ENCODE measurements at places on chromosomes 13 and 19.

- peaks cover 13% of the 10 kb centered on the region for H3K4me1 ChIP-seq
- no peaks in the 10 kb centered on the region for H3K36me3 ChIP-seq
- peak overlapping the region; percentile 78 for H3K27ac ChIP-seq
- no peaks in the 10 kb centered on the region for H3K27me3 ChIP-seq
Observed at GRCh38 chr19:35644987-35645679, 3.0 kb upstream of the COX6B1 start.

- no peak overlapping the region for H3K27ac ChIP-seq
- H3K4me3 ChIP-seq = no peak overlapping the region
- H3K27me3 ChIP-seq = no peaks in the 10 kb centered on the region
- peaks cover 2% of the 10 kb centered on the region for H3K4me1 ChIP-seq
- DNase-seq = peak; percentile 51
- no peaks in the 10 kb centered on the region for H3K36me3 ChIP-seq
Observed at GRCh38 chr13:32728327-32728726, 142.1 kb downstream of the PDS5B start.

DNA sequence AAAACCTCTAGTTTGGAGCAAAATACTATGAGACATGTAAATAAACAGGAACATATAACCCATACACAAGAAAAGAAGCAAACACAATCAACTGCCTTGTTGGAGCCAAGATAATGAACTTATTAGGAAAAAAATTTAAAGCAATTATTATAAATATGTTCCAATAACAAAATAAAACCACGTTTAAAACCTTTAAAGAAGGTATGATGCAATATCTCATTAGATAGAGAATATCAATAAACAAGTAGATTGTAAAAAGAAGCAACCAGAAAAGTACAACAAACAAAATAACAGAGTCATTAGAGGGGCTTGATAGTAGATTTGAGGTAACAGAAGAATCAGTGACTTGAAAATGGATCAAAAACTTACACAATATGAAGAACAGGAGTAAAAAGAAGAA is 327.0 kb upstream of the PCDH9 start:
- H3K27me3 ChIP-seq = no peaks in the 10 kb centered on the region
- no peaks in the 10 kb centered on the region for H3K36me3 ChIP-seq
- H3K4me3 ChIP-seq = no peak overlapping the region
- no peak overlapping the region for H3K27ac ChIP-seq

- H3K4me1 ChIP-seq = peaks cover 3% of the 10 kb centered on the region
- H3K27ac ChIP-seq = no peak overlapping the region
- DNase-seq = peak; percentile 56
- no peak overlapping the region for H3K4me3 ChIP-seq
- H3K36me3 ChIP-seq = no peaks in the 10 kb centered on the region
Observed at GRCh38 chr13:51683597-51683996, 99.3 kb downstream of the WDFY2 start.

- no peak for DNase-seq
- H3K36me3 ChIP-seq = no peaks in the 10 kb centered on the region
- H3K4me1 ChIP-seq = no peaks in the 10 kb centered on the region
- H3K27me3 ChIP-seq = no peaks in the 10 kb centered on the region
- H3K27ac ChIP-seq = no peak overlapping the region
Observed at GRCh38 chr19:2731181-2731995, 8.4 kb downstream of the SLC39A3 start.

- H3K27ac ChIP-seq = no peak overlapping the region
- H3K36me3 ChIP-seq = no peaks in the 10 kb centered on the region
- H3K4me3 ChIP-seq = no peak overlapping the region
- no peak for DNase-seq
Observed at GRCh38 chr13:19266979-19267378, 85.4 kb upstream of the TUBA3C start.

DNA sequence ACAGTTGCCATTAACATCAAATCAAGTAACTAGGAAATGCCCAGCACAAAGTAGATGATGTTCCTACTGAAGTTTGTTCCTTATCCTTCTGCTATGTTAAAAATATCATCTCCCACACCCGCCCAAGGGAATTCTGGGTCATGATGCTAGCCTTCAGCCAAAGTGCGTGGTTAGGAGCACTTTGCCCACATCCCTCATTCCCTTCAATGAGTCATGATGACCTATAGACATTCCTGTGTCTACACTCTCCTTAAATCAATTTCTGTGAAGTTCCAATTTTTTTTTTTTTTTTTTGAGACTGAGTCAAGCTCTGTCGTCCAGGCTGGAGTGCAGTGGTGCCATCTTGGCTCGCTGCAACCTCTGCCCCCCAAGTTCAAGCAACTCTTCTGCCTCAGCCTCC is 17.0 kb downstream of the RXFP2 start:
- no peak for DNase-seq
- H3K27me3 ChIP-seq = no peaks in the 10 kb centered on the region
- H3K4me3 ChIP-seq = no peak overlapping the region

GRCh38 chr13:30346789-30347167 is 39.4 kb upstream of the KATNAL1 start:
- no peaks in the 10 kb centered on the region for H3K4me1 ChIP-seq
- DNase-seq = no peak
- no peaks in the 10 kb centered on the region for H3K36me3 ChIP-seq
- H3K27ac ChIP-seq = no peak overlapping the region
- H3K4me3 ChIP-seq = no peak overlapping the region

- no peaks in the 10 kb centered on the region for H3K36me3 ChIP-seq
- H3K27ac ChIP-seq = no peak overlapping the region
- H3K4me1 ChIP-seq = no peaks in the 10 kb centered on the region
- H3K27me3 ChIP-seq = no peaks in the 10 kb centered on the region
Observed at GRCh38 chr19:45331411-45331810, 8.7 kb upstream of the CKM start.

DNA sequence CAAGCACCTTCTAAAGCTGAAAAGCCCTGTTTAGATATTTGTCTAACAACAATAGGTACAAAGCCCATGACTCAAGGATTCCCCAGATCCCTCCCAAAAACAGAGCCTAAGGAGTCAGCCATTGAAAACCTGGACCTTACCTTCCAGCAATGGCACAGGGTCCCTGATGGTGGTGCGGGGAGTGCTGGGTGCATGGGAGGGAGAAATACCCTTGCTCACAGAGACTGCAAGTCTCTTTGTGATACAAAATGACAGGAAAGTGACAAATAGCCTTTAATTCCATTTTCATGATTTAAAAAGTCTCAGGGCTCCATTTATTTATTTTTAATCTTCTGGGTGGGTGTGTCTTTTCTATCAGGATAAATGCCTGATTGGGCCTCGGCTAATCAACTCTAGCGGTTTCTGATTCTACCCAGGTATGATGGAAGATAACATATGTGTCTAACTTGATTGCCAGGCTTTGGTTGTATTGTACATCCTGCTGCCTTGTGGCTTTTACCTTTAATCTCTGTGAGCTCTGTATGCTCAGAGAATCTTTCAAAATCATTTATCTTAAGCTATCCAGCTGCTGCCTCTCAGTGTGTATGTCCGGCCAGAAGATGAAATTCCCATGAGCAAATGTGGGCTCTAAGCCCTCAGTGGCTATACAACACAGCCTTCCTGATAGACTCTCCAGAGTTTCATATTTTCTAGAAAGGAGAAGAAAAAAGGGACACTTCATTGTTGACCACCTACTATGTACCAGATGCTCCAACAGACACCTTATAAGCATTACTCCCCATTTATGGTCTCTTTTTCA is 54.6 kb upstream of the FAM124A start:
- peaks cover 30% of the 10 kb centered on the region for H3K4me1 ChIP-seq
- no peak for DNase-seq
- H3K36me3 ChIP-seq = no peaks in the 10 kb centered on the region
- H3K27me3 ChIP-seq = no peaks in the 10 kb centered on the region
- H3K27ac ChIP-seq = peak overlapping the region; percentile 99

DNA sequence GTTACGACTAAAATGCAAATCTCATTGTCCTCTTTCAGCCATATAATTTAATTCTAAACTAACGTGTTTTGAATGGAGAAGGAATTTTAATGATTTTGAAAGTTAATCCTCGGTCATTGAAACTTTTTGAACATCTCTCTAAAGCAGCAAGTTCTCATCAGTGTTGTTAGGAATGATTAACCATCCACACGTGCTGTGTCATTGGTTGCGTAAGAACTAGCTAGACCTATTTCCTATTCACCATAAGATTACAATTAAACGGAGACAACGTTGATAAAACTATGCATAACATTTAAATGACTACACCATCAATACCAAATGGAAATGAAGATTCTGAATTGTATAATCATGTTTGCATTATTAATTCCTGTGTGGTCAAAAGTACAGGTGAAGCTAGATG is 155.6 kb upstream of the IRS2 start:
- no peak for DNase-seq
- no peaks in the 10 kb centered on the region for H3K4me1 ChIP-seq
- no peak overlapping the region for H3K27ac ChIP-seq
- no peaks in the 10 kb centered on the region for H3K36me3 ChIP-seq
- H3K27me3 ChIP-seq = no peaks in the 10 kb centered on the region
- H3K4me3 ChIP-seq = no peak overlapping the region

GRCh38 chr19:14432791-14433553 is at the start of gene PKN1:
Gene PKN1 (plus strand): TSS chr19:14433306. CDS start chr19:14433522, 216 bp downstream.
- peak; percentile 52 for DNase-seq
- H3K36me3 ChIP-seq = no peaks in the 10 kb centered on the region
- no peaks in the 10 kb centered on the region for H3K4me1 ChIP-seq
- peak within 1 kb of the TSS; percentile 43 for H3K4me3 ChIP-seq

- peak overlapping the region; percentile 79 for H3K27ac ChIP-seq
- H3K4me3 ChIP-seq = no peak overlapping the region
- H3K4me1 ChIP-seq = no peaks in the 10 kb centered on the region
Observed at GRCh38 chr13:74026753-74027152, 107.5 kb downstream of the KLF12 start.

- no peaks in the 10 kb centered on the region for H3K27me3 ChIP-seq
- peak; percentile 38 for DNase-seq
- H3K4me3 ChIP-seq = no peak overlapping the region
- H3K36me3 ChIP-seq = no peaks in the 10 kb centered on the region
Observed at GRCh38 chr13:95509521-95510310, 42.8 kb upstream of the CLDN10 start.

GRCh38 chr19:4580961-4581665 is 21.6 kb upstream of the SEMA6B start:
- no peaks in the 10 kb centered on the region for H3K27me3 ChIP-seq
- no peak for DNase-seq
- H3K36me3 ChIP-seq = no peaks in the 10 kb centered on the region
- H3K27ac ChIP-seq = no peak overlapping the region

DNA sequence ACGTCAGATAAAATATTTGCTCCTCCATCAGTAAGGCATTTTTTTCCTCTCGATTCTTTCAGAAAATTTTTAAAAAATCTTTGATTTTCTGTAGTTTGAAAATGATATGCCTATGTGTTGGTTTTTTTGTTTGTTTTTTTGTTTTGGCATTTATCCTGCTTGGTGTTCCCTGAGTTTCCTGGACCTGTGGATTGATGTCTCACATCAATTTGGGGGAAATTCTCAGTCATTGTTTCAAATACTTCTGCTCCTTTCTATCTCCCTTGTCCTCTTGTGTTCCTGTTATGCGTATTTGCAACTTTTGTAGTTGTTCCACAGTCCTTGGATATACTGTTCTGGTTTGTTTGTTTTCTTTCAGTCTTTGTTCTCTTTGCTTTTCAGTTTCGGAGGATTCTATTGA is 18.8 kb upstream of the FLT1 start:
- H3K4me1 ChIP-seq = no peaks in the 10 kb centered on the region
- H3K27me3 ChIP-seq = no peaks in the 10 kb centered on the region
- no peaks in the 10 kb centered on the region for H3K36me3 ChIP-seq
- H3K27ac ChIP-seq = no peak overlapping the region
- H3K4me3 ChIP-seq = no peak overlapping the region

DNA sequence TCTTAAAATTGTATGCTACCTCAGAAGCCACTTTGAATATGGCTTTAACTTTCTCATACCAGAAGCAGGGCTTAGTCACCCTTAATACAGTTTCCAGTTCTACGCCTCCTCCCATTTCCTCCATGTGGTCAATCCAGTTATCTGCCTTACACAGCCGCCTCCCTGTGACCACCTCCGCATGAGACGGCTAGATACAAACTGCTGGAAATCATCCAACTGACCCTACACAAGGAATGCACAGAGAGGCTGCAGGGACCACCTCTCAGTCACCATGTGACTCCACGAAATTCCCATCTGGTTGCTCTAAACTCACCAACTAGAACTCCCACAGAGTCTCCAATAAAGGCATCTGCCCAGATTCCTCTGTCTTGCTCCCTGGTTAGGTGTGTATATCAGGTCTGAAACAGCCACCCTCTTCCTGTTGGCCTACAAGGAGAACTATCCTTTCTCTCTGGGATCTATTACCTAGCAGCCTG is 6.8 kb downstream of the ZNF564 start:
- H3K36me3 ChIP-seq = no peaks in the 10 kb centered on the region
- no peaks in the 10 kb centered on the region for H3K4me1 ChIP-seq
- no peak overlapping the region for H3K27ac ChIP-seq

- no peak overlapping the region for H3K27ac ChIP-seq
- DNase-seq = no peak
- no peaks in the 10 kb centered on the region for H3K27me3 ChIP-seq
- H3K36me3 ChIP-seq = peaks cover 20% of the 10 kb centered on the region
- no peaks in the 10 kb centered on the region for H3K4me1 ChIP-seq
Observed at GRCh38 chr19:39837978-39838377, 4.0 kb upstream of the DYRK1B start.

GRCh38 chr13:100646871-100647270 is 27.7 kb downstream of the TMTC4 start:
- H3K4me3 ChIP-seq = no peak overlapping the region
- no peak for DNase-seq
- H3K36me3 ChIP-seq = no peaks in the 10 kb centered on the region
- no peaks in the 10 kb centered on the region for H3K4me1 ChIP-seq

GRCh38 chr19:17357724-17358123 is 19.4 kb downstream of the PLVAP start:
- H3K4me1 ChIP-seq = no peaks in the 10 kb centered on the region
- no peak overlapping the region for H3K4me3 ChIP-seq
- no peaks in the 10 kb centered on the region for H3K36me3 ChIP-seq

- no peaks in the 10 kb centered on the region for H3K27me3 ChIP-seq
- peak overlapping the region; percentile 53 for H3K4me3 ChIP-seq
- H3K4me1 ChIP-seq = no peaks in the 10 kb centered on the region
- no peak overlapping the region for H3K27ac ChIP-seq
- no peaks in the 10 kb centered on the region for H3K36me3 ChIP-seq
Observed at GRCh38 chr19:54095136-54095858, 5.3 kb downstream of the OSCAR start.

GRCh38 chr13:110683203-110683883 is 22.6 kb downstream of the CARS2 start:
- DNase-seq = peak; percentile 37
- H3K4me3 ChIP-seq = no peak overlapping the region
- H3K27me3 ChIP-seq = no peaks in the 10 kb centered on the region
- H3K27ac ChIP-seq = no peak overlapping the region
- no peaks in the 10 kb centered on the region for H3K4me1 ChIP-seq

- H3K27me3 ChIP-seq = no peaks in the 10 kb centered on the region
- no peak overlapping the region for H3K4me3 ChIP-seq
- peaks cover 9% of the 10 kb centered on the region for H3K36me3 ChIP-seq
- DNase-seq = no peak
- H3K27ac ChIP-seq = no peak overlapping the region
Observed at GRCh38 chr19:1817553-1818179, 5.6 kb upstream of the ATP8B3 start.

Measured in mesendoderm (in vitro differentiated cells).